NCI-H774 (cell line): ENCODE measurements at places on chromosomes 13 and 19.
A peak's percentile ranks its signal among the peaks of the same experiment; 100 is the strongest.

GRCh38 chr19:54959840-54960239, 6.3 kb upstream of the NLRP2 start:
- DNase-seq, result no peak

- no peak for DNase-seq
Measured at GRCh38 chr19:42412227-42412626, 15.0 kb downstream of the LIPE start.

DNA sequence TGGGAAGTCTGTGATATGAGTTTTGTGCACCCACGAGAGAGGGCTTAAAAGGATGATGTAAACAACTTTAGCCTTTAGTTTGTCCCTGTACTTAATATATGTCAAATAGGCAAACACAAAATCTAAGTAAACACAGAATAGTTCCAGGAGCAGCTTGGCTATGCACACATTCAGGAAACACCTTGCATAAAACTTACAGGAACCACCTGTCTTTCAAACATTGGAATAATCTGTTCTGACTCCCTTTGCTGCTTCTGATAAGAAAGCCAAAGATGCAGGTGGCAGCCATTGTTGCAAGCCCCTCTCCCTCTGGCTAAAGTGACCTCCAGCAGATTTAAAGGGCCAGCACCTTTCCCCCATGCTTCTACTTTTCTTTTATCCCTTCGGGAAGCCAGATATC, 4.7 kb downstream of the EEF1AKMT1 start:
- no peak for DNase-seq

DNA sequence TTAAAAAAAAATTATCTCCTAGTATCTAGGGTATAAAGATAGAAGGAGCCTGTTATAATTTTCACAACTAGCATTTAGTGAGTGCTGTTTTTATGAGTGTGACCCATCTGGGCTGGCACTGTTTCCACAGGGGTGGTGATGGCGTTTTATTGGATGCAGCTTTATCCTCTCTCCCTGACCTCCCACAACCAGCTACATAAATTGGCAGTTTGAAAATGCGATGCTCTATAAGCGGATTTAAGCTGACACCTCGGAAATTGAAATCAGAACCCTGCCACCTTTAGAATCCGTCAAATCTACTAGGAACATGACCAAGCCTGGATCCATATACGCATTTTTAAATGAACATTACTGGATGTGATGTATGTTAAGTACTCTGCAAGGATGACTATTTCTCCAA, 44.9 kb downstream of the MYO16 start:
- no peak for DNase-seq

GRCh38 chr19:46981286-46981945, 38.2 kb upstream of the NPAS1 start:
- no peak for DNase-seq

DNA sequence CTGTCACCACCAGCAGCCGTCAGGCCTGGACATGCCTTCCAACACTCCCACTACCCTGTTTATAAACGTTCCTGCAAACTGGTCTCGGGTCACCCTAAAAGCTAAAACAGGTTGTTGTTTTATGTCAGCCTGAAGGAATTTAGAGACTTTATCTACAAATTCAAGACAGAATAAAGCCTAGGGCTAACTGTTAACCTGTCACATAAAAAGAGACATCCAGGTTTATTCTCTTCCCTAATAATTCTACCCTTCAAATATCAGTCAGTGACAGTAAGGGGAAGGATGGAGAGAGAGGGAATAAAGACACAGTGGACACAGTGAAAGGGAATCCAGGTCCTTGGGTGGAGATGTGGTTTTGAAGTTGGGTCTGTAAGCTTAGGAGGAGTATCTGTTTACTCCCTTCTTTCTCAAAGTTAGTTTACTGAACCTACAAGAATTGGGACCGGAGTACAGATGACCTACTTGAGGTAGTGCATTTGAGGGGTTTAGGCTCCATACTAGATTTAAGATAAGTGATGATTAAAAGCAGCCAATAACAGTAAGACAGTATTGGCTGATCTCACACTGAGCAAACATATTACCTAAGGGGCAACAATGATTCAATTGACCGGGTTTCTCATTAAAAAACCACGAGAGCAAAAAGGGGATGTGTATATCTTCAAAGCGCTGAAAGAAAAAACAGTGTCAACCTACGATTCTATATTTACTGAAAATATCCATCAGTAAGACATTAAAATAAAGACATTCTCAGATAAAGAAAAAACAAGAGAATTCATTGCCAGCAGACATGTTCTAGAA, 142.7 kb downstream of the USP12 start:
- no peak for DNase-seq

GRCh38 chr19:45294291-45295029, 28.2 kb downstream of the CKM start:
- no peak for DNase-seq

DNA sequence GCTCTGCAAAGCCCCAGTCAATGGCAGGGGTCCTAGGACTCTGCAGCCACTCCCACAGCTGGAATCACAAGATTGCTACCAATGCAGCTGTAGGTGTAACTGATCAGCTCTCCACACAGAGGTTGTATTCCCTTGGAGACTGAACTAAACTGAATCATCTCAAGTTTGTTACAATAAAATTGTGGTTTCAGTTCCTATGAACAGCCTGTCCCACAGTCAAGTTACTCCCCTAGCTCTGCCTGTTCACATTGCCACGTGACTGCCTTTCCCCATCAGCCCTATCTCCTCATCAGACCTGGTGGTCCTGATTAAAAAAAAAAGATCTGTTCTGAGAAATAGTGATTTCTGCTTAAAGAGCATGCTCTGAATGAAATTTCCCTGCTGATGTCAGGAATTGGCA, 287.9 kb upstream of the NBEA start:
- no peak for DNase-seq

DNA sequence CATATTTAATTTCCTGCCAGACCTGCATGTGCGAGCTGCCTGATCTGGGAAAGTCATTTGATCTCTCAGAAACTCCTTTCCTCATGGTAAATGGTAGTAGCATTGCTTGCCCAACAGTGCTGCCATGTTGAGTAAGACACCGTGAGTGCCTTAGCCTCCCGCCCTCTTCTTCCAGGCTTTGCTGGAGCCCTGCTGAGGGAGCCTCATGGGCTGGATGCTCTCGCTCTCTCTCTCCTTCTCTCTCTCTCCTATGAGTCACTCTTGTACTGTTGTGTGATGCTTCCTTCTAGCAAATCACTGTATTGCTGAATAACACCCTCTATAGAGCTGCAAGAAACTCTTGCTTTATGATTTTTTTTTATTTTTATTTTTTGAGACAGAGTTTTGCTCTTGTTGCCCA, 365.5 kb downstream of the UQCRFS1 start:
- DNase-seq, result no peak

GRCh38 chr13:24454056-24454455, 58.5 kb downstream of the PARP4 start:
- DNase-seq, result no peak

- DNase-seq, result no peak
Measured at GRCh38 chr19:3373971-3374368, 7.6 kb downstream of the NFIC start.

- no peak for DNase-seq
Measured at GRCh38 chr13:79311386-79311785, 94.7 kb downstream of the RBM26 start.

- DNase-seq, result no peak
Measured at GRCh38 chr13:94656766-94657165, 55.1 kb downstream of the GPR180 start.

GRCh38 chr13:98174307-98174706, 2.8 kb downstream of the RNF113B start:
- DNase-seq, result no peak

- peak; percentile 51 for DNase-seq
Measured at GRCh38 chr19:45693106-45693788, 781 bp downstream of the QPCTL start.

GRCh38 chr13:52906122-52906903, 57.9 kb upstream of the PCDH8 start:
- no peak for DNase-seq

DNA sequence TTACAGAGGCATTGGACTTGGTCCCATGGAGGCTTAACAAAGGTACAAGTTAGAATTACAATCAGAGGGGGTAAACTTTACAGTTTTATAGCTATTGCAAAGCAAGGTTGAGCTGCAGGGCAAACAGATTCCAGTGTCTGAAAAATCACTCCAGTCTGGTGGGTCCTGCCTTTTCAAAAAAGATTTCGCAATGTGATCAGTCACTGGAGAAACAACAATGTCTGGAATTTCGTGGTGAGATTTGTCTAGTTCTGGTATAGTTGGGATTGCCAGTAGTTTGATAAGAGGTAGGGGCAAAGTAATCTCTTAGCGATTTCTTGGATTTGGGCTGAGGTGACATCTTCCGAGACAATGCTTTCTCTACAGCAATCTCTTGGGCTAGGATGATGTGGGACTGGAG, 1198.2 kb upstream of the PCDH9 start:
- DNase-seq, result no peak

DNA sequence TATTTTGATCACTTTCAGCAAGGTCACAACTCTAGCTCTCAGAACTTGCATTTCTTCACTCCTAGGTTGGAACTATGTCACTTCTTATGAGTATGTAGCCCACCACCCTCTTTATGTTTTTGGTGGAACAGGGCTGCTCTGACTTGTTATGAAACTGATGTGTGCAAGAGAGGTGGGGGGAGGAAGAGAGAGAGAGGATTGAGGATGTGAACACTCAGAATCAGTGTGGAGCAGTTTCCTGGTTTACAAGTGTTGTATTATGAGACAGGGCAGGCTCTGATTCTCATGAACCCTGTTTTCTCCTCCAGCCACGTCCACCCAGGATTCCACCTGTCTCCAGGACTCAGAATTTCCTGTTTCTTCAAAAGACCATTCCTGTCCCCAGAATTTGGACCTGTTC, 16.1 kb downstream of the ZNF317 start:
- no peak for DNase-seq

GRCh38 chr13:92829930-92830329, 396.7 kb upstream of the GPC6 start:
- no peak for DNase-seq

GRCh38 chr19:277581-278165, 13.5 kb downstream of the PLPP2 start:
- DNase-seq, result no peak

GRCh38 chr13:83765796-83766195, 116.5 kb downstream of the SLITRK1 start:
- DNase-seq, result no peak

DNA sequence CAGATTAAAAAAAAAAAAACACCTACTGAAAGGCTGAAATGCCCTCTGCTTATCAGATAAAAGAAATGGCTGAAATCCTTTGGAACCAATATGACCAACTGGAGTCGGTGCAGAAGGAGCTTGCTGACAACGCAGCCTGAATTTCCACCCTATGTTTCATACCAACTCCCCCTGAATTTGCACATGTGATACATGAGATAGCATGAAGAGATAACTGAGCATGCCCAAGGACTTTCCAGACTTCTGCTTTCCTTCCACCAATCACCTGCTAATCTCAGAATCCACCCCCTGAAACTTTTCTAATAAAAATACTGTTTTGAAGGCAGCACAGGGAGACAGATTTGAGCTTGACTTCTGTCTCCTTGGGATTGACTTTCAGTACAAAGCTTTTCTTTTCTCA, 32.2 kb upstream of the WDFY2 start:
- DNase-seq, result no peak

DNA sequence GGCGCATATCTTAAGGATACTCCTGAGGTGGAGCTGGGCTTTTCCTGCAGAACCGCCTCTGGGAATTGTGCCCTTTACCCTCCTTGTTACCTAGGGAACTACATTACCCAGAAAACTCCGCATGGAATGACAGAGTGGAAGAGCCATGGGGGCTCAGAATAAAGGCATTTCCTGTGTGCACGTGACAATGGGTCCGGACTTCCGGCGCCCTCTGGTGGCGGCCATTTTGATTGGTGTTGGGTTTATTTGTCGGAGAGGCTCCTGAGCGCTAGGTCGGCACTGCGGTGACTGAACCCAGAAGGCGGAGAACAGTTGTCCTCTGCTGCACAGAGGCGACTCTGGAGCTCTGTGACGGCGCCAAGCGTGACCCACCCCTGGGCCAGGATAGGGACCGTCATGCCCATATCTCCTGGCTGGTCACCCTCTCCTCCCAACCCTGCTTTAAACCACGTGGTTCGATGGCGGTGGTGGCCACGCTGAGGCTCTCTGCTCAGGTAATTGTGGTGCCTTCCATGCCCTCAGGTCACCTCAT, at the start of gene ZNF587B:
Gene ZNF587B (plus strand): TSS at position 229 of the 532 bp plus-strand sequence. CDS start 230 bp downstream, at position 459.
- DNase-seq, result no peak

GRCh38 chr19:44803442-44804428, 5.2 kb upstream of the BCAM start:
- no peak for DNase-seq

DNA sequence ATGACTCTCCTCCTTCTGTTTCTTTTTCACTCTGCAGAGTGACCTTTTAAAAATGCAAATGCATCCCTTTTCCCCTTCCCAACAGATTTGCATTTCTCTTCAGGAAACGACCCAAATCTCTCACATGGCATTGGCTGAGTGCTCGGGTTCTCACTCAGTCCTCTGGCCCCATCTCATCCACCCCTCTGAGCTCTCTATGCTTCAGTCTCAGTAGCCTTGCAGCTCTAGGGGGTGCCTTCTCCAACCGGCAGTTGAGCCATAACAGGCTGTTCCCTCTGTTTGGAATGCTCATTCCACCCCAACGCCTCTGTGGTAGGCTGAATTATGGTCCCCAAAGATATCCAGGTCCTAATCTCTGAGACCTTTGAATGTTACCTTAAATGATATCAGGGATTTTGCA, 78.2 kb downstream of the AKAP11 start:
- DNase-seq, result no peak

GRCh38 chr19:30074096-30074495, 132.1 kb downstream of the URI1 start:
- no peak for DNase-seq

- DNase-seq, result peak; percentile 21
Measured at GRCh38 chr13:101979825-101980224, 422.0 kb downstream of the FGF14 start.

DNA sequence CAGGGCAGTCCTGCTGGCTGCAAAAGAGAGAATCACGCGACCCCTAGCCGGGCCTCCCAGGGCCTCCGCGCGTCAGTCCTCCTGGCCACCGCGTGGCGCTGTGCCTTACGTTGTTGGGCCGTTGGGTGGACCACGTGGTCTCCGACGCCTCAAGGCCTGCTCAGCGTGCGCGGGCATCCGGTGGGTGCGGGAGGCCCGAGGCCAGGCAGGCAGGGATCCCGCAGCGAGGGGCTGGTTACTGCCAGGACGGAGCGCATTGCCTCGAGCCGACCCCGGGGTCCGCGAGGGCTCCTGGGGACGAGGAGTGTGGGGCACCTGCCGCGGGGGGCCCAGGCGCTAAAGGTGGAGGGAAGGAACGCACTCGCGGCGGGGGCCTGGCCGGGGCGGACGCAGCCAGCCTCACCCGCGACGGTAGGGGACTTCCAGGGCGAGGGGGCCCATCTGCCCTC, at the start of gene TDRD12:
Gene TDRD12 (plus strand): TSS at position 157 of the 449 bp plus-strand sequence. CDS start 306 bp downstream, outside the sequence.
- no peak for DNase-seq
